ENCODE measurements at places on chromosomes 12 and 14. TPM values are rescaled to one million over a fixed set of nuclear protein-coding genes. Genes with fewer than 3 reads are reported as not detected.

JPH4 gene
- 2.7 TPM for total RNA-seq

MSI1 gene
- 2.2 TPM for total RNA-seq

TPH2 gene
- not detected for total RNA-seq

ERBB3 gene
- total RNA-seq: 128 TPM

PTPRQ gene
- total RNA-seq: 0.08 TPM

Measured in hepatocyte (in vitro differentiated cells).